HFF-Myc (cell line): ENCODE measurements at places on chromosomes 16 and 17.

DNA sequence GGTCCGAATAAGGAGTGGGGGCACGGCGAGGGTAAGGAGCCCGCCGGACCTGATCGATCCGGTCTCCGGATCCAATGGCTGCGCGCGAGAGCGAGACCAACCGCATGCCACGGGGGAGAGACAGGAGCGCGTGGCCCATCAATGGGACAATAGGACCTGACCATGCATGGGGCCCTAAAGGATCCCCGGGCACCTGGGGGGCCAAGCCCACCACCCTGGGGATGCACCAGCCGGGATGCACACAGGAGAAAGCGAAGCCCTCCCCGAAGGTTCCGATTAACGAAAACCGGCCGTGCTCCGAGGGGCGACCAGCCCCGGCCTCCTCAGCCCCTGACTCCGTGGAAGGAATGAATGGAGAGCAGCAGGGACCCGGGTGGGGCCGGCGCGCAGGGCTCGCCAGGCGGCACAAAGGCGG is 525 bp downstream of the JPT1 start:
- DNase-seq: no peak

DNA sequence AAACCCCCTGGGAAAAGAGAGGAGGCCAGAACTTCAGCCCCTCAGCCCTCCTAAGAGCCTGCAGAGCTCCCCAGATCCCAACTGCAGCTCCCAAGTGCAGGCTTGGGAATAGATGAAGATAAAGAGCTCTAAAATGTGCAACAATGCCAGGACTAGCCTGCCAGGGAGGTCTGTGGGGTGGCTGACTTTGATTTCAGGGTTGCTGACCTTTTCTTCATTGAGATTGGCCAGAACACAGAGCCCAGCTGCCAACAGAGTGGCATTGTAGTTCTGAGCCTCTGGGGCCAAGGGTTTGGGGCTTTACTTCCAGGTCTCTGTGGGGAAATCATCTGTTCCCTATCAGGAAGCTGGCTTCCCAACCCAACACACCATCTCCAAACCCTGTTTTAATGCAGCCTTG is 120.6 kb downstream of the COPRS start:
- DNase-seq: no peak

- DNase-seq: no peak
Measured at GRCh38 chr16:81708266-81709015, 70.7 kb upstream of the PLCG2 start.

DNA sequence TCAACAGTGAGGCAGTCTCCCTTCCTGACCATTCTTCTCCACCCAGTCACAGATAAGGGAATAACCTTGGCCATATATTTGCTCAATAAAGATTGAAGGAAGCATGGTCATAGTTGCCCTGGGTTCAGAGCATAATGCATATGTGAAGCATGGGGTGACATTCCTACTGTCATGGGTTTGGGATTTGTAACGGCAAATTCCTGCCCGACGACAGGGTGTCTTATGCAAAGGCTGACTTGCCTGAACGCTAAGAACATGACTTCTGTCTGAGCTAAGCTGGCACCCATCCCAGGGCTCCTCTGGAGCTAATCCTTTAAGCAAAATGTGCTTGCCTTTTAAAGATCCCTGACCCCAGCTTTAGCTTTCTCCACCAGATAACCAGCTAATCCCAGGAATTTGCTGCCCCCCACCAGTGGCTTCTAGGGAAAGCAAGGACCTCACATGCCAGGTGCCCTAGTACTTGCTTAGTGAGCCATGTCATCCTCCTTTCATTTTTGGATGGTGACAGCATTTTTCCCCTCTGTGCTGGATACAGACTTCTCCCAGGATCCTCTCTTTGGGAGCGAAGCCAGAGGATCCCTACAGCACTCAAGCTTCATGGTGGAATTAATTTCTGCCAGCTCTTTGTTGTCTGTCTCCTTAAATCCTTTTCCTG is 11.7 kb downstream of the SLC7A6OS start:
- no peak for DNase-seq

- DNase-seq: no peak
Measured at GRCh38 chr17:14940938-14941265, 324.2 kb downstream of the PMP22 start.

- DNase-seq: no peak
Measured at GRCh38 chr17:39209317-39210092, 9.4 kb downstream of the RPL19 start.

- DNase-seq: peak; percentile 44
Measured at GRCh38 chr16:30637944-30638343, 12.8 kb upstream of the PRR14 start.

- no peak for DNase-seq
Measured at GRCh38 chr17:797236-797840, 15.2 kb downstream of the MRM3 start.

DNA sequence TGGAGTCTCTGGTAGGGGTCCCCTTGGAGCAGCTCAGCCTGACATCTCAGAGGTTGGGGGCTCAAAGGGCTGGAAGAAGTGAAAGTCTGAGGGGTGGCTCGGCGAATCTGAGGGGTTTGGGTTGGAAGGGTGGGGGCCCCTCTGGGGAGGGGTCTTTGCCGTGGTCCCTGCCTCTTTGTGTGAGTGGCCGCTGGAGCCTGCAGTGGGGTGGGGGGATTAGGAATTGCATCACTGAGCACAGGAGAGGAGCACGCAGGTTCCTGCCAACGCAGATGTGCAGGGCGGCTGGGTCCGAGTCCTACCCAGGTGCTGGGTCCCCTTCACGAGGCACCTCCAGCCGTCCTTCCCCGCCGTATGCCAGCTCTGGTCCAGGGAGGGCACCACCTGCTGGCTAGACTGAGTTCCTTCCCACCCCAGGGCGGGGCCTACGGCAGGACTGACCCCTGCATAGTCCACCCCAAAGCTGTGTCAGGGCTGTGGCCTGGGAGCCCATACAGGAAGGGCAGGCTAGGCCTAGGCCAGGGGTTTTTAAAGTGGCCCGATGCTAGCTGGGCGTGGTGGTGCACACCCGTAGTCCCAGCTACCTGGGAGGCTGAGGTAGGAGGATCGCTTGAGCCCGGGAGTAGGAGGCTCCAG is 9.9 kb downstream of the FMNL1 start:
- no peak for DNase-seq

DNA sequence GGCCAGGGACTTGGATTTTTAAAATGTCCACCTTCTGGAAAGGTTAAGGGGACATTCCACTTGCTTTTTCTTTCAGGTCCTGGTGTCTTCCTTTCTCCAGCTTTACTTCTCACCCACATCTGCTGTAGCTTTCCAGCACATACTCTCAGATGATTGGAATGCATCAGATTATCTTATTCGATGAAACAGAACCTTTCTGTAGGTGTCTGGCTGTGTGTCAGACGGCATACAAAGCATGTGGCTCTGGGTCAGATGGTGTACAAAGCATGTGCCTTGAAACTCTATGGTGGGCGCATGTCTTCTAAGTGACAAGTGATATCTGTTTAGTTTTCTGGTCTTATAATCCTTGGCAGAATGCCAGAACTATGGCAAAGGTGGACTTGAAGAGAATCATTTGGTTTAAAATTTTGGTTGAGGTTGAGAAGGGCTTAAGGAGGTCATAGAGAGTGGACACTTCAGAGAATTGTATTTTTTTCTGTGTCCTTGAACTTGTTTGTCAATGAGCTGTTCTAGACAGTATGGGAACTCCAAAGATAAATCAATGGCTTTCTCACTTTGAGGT is 125.3 kb downstream of the FTO start:
- DNase-seq: no peak

DNA sequence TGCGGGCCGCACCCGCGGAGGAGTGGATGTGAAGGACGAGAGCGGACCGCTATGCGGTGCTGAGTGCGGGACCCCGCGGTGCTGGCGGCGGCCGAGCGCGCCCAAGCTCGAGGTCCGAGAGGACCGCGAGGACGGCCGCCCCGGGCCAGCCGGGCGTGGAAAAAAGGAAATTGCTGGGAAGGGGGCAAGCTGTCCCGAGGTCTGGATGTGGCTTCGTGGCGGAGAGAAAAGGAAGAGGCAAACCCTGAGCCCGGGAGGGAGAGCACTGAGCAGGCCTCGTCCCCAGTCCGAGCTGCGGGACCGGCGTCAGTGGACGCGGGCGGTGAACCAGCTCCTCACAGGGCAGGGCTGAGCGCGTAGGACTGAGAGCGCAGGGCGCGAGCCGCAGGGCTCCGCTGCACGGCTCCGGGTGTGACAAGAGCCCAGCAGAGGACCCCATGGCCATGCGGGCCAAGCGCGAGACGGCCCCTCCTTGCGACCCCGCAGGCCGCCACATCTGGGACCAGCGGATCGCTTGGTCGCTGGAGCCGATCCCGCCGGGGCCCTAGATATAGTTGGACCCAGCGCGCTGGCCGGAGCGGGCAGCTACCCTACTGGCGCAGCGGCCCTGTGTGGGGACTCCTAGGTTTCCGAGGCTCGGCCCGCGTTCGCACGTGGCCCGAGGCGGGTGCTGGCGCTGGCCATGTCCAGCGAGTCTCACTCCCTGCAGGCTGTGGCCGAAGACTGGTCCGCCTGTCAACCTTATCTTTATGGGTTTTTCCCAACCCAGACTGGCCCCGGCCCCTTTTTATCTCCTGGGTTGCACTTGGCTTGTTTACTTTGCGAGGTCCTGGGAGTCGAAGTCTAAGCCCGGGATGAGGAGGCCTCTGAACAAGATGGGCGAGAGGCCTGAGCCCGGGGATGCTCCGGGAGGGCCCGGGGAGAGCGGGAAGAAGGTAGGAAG is 2.4 kb downstream of the TBX4 start:
- DNase-seq: no peak
